Left ventricle myocardium inferior (tissue), 1 donor: ENCODE measurements at places on chromosomes 2 and 18. TPM values are rescaled to one million over a fixed set of nuclear protein-coding genes. Genes with fewer than 3 reads are reported as not detected.

Gene GPR75
- 0.82 TPM for total RNA-seq

DNA sequence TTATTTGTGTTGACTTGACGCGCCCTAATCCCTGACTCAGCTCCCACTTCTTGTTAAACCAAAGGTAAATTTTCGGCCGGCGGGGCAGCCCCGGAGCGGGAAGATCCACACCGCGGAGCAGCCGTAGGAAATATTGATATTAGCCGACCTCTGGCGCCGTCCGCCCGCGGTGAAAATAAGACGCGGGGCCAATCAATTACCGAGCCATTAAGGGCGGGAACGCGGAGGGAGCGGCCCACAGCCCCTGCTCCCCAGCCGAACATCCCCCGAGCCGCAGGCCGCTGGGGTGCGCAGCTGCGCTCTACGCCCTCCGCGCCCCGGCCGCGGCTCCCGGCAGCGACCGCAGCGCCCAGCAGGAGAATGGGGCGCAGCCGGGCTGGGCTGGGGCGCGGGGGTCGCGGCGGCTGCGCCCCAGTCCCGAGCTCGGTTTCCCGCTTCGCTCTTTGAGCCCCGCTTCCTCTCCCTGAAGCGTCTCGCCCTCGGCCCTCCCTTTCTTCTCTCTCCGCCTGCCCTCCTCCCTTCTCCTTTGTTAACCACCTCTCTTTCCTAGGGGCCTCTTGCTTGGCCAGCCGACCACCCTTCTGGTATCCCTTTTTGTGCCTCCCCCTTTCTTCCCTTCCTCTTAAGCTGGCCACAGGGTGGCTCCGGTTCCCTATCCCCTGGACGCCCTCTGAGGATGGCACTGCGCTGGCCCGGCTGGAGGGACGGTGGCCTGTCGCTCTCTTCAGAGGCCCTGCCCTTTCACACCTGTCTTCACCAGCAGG is 40.9 kb downstream of the CELF4 start:
- H3K27ac ChIP-seq, result no peak overlapping the region
- H3K4me3 ChIP-seq, result peak overlapping the region; percentile 41
- no peaks in the 10 kb centered on the region for H3K36me3 ChIP-seq
- peaks cover 96% of the 10 kb centered on the region for H3K27me3 ChIP-seq
- no peak for DNase-seq

GRCh38 chr2:23772684-23773083 is 154.2 kb downstream of the ATAD2B start:
- H3K27me3 ChIP-seq, result no peaks in the 10 kb centered on the region
- no peak for DNase-seq
- H3K36me3 ChIP-seq, result peaks cover 33% of the 10 kb centered on the region

- peak overlapping the region; percentile 60 for H3K4me3 ChIP-seq
- peaks cover 68% of the 10 kb centered on the region for H3K27me3 ChIP-seq
- no peak overlapping the region for H3K27ac ChIP-seq
- no peak for DNase-seq
- H3K4me1 ChIP-seq, result peaks cover 11% of the 10 kb centered on the region
Observed at GRCh38 chr2:148887350-148888002, 12.4 kb downstream of the KIF5C start.

DNA sequence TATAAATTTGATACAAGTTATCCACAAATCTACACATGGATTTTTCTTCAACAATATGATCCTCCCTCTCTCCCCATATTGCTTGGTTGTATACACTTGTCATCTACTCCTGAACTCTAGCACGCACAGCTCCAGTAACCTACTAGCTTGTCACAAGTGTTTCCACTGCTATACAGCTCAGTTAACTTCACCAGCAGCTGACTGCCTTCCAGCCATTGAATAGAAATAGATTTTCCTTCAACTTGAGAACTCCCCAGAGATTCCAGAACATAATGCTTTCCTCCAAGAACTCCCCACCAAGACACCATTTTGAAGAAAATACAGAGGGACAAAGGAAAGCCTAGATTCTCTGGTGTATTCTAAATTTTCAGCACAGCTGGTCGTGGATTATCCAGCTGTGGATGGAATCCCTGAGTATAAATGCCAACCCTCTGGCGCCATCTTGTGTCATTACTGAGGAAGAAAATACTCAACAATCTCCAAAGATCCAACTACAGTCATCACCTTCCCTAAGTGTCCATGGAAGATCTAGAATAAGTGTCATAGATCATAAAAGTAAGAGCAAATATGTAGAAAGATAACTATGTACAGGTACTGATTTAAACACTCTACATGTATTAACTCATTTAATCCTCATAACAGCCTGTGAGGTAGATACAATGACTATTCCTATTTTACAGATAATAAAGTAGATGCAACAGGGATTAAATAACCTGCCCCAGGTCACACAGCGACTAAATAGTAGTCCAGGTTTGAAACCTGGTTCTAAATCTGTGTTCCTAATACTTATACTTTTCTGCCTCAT is 156.7 kb downstream of the ARHGAP28 start:
- H3K4me1 ChIP-seq, result no peaks in the 10 kb centered on the region
- DNase-seq, result no peak
- H3K27ac ChIP-seq, result no peak overlapping the region
- no peaks in the 10 kb centered on the region for H3K36me3 ChIP-seq
- H3K4me3 ChIP-seq, result no peak overlapping the region

- no peaks in the 10 kb centered on the region for H3K4me1 ChIP-seq
- no peak for DNase-seq
- H3K36me3 ChIP-seq, result peaks cover 42% of the 10 kb centered on the region
Observed at GRCh38 chr18:31072175-31072574, 29.6 kb upstream of the DSC3 start.

- H3K27ac ChIP-seq, result no peak overlapping the region
- DNase-seq, result no peak
- no peaks in the 10 kb centered on the region for H3K27me3 ChIP-seq
- no peaks in the 10 kb centered on the region for H3K36me3 ChIP-seq
Observed at GRCh38 chr2:139077099-139077737, 297.0 kb upstream of the NXPH2 start.

- H3K4me3 ChIP-seq, result no peak overlapping the region
- no peaks in the 10 kb centered on the region for H3K36me3 ChIP-seq
Observed at GRCh38 chr2:166700079-166700478, 188.2 kb upstream of the XIRP2 start.

- no peak overlapping the region for H3K27ac ChIP-seq
- H3K4me3 ChIP-seq, result no peak overlapping the region
- no peak for DNase-seq
- peaks cover 9% of the 10 kb centered on the region for H3K36me3 ChIP-seq
Observed at GRCh38 chr2:31944828-31945571, 65.8 kb downstream of the MEMO1 start.

GRCh38 chr2:64137567-64137966 is 6.7 kb downstream of the PELI1 start:
- DNase-seq, result no peak
- no peaks in the 10 kb centered on the region for H3K36me3 ChIP-seq
